ENCODE measurements at places on chromosomes 7 and 10.

DNA sequence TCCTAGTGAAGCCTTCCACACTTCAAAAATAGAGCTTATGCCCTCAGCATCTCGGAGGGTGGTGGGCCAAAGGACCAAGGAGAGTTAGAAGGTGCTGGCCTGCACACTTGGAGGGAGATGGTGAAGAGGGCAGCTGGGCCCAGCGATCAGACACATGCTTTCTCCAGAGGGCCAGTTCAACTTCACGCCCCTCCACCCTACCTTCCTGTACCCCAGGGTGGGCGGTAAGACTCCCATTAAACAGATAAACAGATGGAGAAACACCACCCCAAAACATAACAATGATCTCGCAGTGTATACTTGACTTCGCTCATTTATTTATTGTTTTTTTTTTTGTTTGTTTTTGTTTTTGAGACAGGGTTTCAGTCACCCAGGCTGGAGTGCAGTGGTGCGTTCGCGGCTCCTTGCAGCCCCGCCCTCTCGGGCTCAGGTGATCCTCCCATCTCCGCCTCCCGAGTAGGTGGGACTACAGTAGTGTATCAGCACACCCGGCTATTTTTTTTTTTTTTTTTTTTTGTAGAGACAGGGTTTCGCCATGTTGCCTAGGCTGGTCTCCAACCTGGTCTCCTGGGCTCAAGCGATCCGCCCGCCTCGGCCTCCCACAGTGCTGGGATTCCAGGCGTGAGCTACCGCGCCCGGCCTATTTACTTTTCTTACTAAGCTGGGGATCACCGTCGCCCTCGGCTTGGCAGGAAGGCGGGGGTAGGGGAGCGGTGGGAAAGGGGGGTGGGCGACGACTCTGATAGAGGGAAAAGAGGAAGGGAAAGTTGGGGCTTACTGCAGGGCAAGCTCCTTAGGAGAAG is 1.8 kb downstream of the C10orf95 start:
- DNase-seq, result peak; percentile 88

DNA sequence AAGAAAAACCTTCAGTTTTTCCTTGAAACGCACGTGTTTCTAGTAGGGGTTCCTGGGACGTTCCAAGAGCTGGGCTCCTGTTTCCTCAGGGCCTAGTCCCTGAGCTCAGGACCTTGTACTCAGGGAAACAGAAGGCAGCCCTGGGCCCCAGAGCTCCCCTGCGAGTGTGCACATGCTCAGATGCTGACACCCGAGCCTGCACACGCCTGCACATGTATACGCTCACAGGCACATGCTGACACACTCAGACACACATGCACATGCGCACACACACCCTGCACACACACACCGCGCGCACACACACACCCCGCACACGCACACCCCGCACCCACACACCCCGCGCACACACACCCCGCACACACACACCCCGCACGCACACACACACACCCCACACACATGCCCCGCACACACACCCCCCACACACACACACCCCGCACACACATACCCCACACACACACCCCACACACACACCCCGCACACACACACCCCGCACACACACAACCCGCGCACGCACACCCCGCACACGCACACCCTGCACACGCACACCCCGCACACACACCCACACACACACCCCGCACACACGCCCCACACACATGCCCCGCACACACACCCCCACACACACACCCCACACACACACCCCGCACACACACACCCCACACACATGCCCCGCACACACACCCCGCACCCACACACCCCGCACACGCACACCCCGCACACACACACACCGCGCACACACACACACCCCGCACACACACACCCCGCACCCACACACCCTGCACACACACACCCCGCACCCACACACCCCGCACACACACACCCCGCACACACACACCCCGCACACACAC is 52.2 kb downstream of the CALML3 start:
- no peak for DNase-seq

DNA sequence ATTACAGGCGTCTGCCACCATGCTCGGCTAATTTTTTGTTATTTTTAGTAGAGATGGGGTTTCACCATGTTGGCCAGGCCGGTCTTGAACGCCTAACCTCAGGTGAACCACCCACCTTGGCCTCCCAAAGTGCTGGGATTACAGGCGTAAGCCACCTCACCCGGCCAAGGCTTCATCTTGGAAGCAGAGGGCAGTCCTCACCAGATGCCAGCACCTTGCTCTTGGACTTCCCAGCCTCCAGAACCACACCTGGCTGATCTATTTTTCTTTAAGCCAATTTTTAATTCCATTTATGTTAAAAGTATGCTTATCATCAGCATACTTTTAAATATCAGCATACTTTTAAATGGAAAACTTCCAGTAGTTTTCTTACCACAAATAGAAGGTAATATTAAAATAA is 12.2 kb downstream of the ANXA7 start:
- no peak for DNase-seq

DNA sequence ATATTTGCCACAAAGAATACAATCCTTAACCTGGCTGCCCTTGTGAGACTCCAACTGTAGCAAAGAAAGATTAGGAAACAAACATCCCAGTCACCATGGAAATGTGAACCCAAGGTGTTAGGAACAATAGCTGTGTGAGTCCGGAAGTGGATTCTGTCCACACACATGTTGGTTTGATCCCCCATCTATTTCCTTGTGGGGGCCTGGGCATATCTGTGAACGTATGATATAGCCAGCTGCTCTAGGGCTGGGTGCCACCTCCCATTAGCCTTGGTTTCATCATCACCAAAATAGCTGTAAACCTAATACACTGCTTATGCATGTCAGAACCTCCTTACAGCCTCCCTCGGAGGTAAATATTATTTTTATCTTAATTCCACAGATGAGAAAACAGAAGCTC is 26.4 kb downstream of the GRK5 start:
- DNase-seq, result no peak

GRCh38 chr7:73885433-73885974 is 24.5 kb downstream of the TMEM270 start:
- DNase-seq, result no peak

- no peak for DNase-seq
Observed at GRCh38 chr10:128642502-128642901, 516.3 kb upstream of the MKI67 start.

DNA sequence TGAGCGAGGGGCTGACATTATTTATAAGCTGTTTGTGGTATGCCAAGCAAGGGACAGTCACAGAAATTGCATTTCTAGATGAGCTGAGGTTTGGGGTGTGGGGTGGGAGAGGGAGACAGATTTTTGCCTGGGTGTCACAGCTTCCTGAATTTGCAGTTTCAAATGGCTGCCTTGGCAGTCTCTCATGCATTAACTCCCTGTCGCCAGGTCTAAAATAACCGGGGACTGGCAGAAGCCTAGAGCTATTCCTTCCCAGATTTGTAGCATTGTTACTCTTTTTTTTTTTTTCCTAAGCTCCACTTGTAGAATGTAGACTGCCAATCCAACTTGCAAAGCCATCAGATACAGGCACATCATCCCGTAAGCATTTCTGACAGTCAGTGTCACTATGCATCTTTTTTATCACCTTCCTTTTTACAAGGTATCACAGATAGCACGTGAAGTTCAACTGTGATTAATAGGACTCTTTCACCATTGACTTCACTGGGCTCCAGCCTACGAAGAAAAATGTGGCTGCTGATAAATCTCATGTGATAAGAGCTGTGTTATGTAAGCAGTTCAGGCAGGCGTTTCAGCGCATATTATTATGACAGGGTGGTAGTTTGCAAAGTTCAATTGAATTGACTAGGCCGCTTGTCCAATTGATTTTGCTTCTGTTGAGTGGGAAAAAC is 130.7 kb upstream of the CELF2 start:
- no peak for DNase-seq

DNA sequence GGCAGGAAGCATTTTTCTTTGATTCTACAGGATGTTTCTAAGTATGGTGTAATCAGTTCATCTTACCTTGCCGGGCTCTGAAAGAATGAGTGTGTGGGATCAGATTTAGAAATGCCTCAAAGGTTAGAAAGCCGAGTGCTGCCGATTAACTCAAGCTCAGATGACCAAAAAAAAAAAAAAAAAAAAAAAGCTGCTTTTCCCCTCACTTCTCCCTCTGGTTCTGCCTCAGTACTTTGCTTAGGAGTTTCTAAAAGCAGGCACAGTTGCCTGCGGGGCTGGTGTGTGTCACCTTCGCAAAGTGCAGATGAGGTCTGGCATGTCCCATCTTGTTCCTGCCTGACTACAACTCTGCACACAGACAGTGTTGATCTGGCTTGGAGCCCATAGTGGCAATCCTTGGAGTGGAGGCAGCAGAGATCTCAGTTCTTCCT is 47.0 kb downstream of the KIAA1217 start:
- DNase-seq, result no peak
